ENCODE measurements at places on chromosomes 1 and 21.

DNA sequence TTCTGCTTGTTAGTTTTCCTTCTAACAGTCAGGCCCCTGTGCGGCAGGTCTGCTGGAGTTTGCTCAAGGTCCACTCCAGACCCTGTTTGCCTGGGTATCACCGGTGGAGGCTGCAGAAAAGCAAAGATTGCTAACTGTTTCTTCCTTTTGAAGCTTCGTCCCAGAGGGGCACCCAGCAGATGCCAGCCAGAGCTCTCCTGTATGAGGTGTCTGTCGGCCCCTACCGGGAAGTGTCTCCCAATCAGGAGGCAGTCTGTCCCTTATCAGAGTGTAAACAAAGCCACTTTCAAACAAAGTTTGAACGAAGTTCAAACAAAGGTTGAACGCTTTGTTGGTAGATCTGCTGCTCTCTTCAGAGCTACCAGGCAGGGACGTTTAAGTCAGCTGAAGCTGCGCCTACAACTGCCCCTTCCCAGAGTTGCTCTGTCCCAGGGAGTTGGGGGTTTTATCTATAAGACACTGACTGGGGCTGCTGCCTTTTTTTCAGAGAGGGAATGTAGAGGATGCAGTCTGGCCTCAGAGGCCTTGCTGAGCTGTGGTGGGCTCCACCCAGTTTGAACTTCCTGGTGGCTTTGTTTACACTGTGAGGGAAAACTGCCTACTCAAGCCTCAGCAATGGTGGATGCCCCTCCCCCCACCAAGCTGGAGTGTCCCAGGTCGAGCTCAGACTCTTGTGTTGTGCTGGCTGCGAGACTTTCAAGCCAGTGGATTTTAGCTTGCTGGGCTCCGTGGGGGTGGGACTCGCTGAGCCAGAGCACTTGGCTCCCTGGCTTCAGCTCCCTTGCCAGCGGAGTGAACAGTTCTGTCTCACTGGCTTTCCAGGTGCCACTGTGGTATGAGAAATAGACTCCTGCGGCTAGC, 401.8 kb downstream of the SRGAP2C start:
- DNase-seq: no peak

DNA sequence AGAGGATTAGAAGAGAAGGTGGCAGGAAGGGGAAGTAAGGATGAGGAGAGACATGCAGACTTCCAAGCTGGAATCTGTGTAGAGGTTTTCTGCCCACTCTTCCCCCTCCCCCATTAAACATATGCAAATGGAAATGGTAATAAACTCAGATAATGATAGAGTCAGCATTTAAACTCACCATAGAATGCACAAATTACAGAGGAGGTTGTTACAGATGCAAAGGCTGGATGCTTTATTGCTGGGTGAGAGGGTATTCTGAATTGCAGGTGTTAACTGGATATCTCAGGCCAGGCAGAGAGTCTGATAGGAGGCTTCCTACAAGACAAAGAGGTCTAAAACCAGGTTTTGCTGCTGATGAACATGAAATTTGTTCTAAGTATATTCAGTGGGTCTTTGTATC, 372.5 kb downstream of the SEC16B start:
- no peak for DNase-seq

- DNase-seq: no peak
Observed at GRCh38 chr1:77292551-77292950, 10.7 kb downstream of the AK5 start.

DNA sequence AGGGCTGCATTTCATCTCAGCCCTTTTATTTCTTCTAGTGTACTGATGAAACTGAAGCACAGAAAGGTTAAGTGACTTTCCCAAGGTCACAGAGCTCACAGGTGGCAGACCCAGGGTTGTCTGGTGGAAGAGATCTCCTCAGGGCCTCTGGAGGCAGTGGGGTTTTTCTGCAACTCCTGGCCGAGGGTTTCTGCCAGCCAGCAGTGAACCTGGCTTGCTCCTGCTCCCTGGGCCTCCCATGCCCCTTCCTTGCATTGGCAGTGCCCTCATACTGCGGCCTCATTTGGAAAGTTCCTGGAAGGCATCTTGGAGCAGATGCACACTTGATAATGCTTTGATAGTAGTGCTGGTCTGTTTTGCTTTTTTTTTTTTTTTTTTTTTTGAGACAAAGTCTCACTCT, 7.7 kb downstream of the GALNT2 start:
- no peak for DNase-seq

DNA sequence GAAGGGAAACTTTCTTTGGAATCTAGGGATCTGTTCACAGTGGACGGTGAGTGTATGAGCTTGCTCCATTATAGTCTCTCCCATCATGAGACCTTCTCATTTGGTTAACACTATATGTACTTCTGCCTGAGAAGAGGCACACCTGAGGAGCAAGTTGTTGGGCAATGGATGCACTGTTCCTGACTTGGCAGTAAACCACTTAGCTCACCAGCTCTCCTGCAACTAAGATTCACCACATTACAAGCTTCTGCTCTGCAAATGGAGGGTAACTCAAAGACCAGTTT, 10.2 kb downstream of the MACF1 start:
- no peak for DNase-seq

DNA sequence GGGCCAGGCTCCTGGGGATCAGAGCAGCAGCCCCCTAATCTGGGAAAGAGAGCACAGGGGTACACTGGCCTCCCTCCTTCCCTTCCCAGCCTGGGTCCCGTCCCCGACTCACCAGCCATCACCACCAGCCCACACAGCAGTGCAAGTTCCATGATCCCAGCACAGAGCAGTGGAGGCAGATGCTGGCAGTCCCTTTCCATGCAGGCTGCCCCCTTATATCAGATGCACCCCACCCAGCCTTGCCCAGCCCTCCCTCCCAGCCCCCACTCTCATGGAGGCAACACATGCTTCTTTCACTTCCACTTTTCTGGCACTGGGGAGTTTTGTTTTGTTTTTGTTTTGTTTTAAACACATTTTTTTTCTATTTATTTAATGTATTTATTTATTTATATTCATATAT, at the start of gene PLA2G2D:
PLA2G2D (minus strand) TSS at position 190 of the 400 bp plus-strand sequence; CDS start at position 152, 38 bp downstream.
- DNase-seq: no peak

GRCh38 chr1:200885623-200886402, 8.9 kb upstream of the INAVA start:
- no peak for DNase-seq

DNA sequence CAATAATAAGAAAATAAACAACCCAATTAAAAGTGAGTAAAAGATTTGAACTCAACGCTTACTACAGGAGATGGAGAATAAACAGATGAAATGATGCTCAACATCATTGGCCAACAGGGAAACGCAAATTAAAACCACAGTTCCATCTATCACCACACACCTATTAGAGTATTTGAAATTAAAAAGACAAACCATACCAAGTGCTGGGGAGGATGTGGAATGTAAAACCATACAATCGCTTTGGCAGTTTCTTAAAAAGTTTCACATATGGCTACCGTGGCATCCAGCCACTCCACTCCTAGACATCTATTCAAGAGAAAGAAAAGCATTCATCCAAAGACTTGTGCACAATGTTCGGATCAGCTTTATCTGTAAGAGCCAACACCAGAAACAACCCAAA, 1.3 kb upstream of the LRRC3 start:
- no peak for DNase-seq

GRCh38 chr1:174433451-174433850, 14.3 kb upstream of the GPR52 start:
- peak; percentile 2 for DNase-seq

GRCh38 chr1:221239181-221239580, 359.9 kb downstream of the HLX start:
- no peak for DNase-seq

DNA sequence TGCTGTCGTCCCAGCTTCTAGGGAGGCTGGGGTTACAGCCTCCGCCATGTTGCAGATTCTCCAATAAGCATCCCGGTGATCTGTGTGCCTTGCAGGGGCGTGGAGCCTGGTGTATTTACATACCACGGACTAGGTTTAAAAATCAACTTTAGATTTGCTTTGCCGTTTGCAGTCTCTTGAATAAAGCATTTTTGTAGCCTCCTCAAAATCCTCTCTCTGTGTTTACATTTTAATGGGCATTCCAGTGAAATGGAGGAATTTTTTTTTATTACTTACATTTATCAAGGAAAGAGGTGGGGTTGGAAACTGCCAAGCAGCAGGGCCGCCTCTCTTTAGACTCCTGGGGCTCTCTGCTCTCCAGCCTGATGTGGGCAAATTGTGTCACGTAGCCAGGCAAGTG, 437.5 kb upstream of the VAMP3 start:
- DNase-seq: no peak

DNA sequence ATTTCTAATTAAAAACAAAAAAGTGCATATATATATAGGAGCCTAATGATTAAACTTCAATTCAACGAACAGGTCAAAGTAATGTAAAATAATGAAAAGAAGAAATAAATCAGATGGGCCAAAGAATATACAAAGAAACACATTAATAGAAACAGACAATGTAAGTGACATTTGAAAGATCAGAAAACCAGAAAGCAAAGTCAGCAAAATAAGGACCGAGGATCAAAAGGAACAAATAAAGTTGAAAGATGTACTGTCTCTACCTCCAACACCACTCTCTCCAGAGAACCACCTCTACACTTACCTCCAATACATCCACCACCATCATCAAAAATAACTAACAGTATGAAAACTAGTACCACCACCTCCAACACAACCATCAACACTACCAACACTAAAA, 1226.3 kb upstream of the NCAM2 start:
- DNase-seq: no peak

DNA sequence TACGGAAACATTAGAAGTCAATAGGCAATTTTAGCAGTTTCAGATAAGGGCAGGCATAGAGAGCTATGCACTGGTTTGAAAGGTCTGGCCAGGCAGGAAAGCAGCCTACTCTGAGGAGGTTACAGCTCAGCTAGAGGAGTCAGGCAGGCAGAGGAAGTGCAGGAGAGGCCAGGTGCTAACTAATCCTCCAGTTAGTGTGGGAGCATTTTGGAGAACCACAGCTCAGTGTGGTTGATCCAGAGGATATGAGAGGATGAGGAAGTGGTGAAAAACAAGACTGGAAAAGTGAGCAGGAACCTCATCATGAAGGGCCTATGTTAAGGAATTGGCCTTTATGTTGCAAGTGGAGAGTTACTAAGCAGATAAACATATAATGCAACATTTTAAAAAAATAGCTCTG, 282.4 kb upstream of the SGIP1 start:
- DNase-seq: no peak

DNA sequence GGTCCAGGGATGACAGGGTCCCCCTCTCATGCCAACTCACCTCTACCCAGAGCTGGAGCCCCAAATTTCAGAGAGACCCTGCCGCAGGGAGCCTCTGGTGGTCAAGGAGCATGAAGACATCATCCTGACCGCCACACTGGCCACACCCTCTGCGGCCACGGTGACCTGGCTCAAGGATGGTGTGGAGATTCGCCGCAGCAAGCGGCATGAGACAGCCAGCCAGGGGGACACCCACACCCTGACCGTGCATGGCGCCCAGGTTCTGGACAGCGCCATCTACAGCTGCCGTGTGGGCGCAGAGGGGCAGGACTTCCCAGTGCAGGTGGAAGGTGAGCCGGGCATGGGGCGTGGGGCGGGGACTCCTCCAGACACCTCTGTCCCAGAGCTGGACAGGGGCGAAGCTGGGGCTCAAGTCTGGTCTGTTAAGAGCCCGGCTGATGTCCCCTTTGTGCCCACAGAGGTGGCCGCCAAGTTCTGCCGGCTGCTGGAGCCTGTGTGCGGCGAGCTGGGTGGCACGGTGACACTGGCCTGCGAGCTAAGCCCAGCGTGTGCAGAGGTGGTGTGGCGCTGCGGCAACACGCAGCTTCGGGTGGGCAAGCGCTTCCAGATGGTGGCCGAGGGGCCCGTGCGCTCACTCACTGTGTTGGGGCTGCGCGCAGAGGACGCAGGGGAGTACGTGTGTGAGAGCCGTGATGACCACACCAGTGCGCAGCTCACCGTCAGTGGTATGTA, 66.0 kb downstream of the OBSCN start:
- no peak for DNase-seq

DNA sequence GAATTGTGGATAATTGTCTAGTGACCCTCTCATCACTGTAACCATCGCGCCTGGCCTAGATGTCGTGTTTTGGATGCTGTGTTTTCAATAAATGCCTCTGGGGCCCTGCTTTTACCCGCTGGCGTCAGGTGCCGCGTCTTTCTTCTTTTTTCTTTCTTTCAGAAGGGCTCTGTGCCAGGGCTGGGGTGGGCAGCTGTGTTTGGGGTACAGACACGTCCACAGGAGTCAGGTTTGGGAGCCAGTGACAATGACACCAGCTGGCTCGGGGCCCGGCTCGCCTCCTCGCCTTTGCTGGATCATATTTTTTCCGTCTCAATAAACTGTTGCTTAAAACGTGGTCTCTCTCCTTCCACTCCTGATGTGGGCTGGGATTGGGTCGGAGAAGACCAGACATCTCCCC, 16.1 kb downstream of the TMEM201 start:
- DNase-seq: no peak

- no peak for DNase-seq
Observed at GRCh38 chr1:21652101-21652936, 16.8 kb downstream of the RAP1GAP start.

GRCh38 chr1:31663622-31664452, 19.2 kb upstream of the PEF1 start:
- DNase-seq: no peak

DNA sequence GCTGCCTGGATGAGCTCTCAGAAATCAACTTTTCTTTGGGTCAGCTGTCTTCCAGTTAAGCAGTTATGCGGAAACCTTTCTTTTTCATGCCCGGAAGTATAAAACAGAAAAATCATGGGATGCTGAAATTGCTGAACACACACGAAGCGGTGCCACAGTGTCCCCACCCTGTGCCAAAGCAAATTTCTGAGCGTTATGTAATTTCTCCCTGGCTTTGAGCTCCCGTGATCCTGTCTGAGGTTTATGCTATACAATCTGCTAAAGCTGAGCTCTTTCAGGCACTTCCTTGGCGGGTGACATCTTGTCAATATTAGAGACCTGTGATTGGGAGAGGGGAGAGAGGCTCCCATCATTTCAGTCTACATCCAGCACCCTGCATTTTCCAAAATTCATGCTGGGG, 201.7 kb downstream of the ROR1 start:
- no peak for DNase-seq

- no peak for DNase-seq
Observed at GRCh38 chr1:180171691-180172090, 17.0 kb downstream of the QSOX1 start.

DNA sequence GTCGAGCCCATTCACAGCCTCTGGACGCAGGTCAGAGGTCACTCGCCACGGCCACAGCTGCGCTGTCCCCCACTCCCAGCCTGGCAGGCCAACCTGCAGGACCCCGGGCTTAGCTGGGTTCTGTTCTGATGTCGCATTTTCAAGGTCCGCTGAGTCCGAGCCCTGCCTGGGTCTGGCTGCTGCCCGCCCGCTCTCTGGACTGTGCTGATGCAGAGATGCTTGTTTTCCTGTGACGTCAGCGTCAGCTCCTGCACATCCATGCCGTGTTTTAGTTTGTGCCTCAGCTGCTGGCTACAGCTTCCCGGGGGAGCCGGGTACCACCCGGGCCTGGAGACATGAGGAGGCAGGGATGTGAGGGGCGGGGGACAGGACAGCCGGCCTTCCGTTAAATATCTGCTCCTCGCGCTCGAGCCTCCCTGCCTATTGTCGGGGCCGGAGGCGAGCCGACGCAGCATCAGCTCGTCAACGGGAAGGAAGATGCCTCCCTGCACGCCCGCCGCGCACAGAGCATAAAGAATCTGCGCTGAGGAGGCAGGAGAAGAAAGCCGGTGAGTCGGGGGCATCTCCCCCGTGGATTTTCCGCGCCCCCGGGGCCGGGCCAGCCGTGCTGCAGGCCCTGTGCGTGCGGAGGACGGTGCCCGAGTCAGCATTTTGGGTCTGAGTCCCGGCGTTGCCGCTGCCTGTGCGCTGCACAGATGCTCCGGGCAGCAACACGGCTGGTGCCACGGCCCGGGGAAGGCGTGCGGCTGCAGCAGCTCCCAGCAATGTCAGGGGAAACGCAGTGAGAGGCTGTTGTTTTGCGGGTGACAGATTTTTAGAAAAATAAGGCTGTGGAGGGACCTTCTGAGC, 23.4 kb downstream of the PRKCZ start:
- DNase-seq: no peak
